ENCODE measurements at places on chromosomes 6 and 20.

DNA sequence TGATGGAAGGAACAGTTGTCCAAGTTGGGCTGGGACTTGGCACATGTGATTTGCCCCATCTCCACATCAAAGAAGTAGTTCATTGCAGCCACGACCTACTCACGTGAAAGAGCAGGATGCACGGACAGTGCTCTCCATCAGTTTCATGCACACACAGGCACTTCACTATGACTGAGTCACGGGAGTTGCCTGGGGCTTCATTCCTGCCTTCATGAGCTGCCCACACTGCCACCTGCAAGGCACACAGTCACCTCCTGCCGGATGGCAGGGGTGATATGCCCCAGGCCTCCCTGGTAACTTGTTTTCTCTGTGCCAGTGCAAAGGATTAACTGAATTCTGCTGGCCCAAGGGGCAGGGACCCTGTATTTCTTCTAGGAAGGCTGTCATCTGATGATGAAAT is 22.8 kb downstream of the CST5 start:
- DNase-seq, result no peak

DNA sequence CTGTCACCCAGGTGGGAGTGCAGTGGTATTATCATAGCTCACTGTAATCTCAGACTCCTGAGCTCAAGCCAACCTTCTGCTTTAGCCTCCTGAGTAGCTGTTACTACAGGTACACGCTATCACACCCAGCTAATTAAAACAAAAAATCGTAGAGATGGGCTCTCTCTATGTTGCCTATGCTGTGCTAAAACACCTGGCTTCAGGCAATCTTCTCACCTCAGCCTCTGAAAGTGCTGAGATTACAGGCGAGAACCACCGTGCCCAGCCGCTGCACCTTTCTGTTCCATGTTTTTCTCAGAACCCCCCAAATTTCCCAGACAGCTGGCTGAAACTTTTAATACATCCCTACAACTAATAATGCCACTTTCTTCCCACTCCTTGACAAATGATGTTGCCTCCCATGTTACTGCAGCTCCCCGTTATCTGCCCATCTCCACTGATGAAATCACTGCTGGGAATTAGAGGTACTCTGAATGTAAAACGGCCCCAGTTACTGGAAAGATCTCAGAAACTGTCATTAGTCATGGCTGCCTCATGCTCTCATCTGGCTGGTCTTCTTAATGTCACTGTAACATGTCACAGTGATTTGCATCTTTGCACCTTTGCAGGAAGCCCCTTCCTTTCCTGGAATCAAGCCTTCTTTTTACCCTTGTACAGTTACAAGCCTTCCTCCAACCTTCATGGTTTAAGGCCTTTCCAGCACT is 697.5 kb downstream of the PRKN start:
- DNase-seq, result no peak

DNA sequence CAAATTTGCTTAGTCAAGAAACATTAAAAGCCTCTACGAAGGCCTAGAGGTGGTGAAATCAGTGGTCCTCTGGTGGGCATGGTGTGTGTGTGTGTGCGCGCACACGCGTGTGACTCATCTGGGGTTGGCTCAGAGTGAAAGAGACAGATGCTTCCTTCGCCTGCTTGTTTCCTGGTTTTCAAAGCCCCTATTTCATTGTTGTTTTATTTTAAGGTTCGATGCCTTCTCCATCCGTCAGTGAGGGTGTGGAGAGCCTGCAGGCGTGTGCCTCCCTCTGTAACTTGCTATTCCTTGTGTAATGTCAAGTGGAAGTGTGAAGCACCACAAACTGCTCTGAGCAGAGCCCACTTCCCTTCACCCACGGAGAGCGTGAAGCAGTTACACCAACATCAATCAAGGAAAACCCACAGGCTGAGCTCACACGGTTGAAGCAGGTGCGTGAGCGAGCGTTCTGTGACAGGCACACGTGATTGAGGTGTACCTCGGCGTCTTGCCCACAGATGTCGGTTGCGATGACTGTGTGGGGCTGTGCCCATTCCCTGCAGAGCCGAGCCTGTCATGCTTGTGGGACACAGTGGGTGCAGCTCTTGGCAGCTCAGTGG is 233.9 kb downstream of the PRL start:
- peak; percentile 0 for DNase-seq

- no peak for DNase-seq
These were observed 46.3 kb downstream of the GNAS start for GRCh38 chr20:58898629-58899408.

- no peak for DNase-seq
These were observed 64.0 kb upstream of the TFB1M start for GRCh38 chr6:155378276-155378675.

GRCh38 chr20:21713901-21714296 is 8.4 kb downstream of the PAX1 start:
- DNase-seq, result no peak

DNA sequence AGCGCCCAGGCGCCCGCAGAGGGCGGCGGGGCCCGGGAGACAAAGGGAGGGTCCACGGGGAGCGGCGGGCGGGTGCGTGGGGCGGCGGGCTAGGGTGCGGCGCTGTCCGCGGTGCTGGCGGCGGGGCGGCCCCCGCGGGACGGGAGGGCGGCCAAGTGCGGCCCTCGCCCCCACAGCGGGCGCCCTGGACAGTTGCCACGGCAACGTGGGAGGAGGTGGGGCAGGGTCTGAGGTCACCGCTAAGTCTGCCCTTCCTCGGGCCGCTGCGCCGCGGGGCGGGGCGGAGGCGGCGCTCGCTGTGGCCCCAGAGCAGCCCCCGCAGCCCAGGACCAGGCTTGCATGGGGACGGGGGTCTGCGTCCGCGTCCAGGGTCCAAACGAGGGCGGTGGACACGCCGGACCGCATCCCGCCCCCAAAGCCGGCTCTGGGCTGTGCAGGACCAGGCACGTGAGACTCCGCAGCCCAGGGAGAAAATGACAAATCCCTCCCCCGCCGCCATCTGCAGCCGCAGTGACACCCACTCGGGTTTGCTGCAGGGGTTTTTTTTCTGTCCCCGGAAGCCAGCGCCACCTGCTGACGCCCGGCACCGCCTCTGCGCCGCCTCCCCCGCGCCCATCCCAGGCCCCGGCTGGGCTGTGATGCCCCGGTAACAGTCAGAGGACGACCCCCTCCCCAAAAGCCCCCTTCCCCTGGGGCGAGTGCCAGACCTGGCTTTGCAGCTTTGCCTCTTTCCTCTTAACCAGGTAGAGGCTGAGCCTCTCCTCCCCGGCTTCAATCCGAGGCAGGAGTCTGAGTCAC is 36.8 kb downstream of the YTHDF1 start:
- DNase-seq, result peak; percentile 50

DNA sequence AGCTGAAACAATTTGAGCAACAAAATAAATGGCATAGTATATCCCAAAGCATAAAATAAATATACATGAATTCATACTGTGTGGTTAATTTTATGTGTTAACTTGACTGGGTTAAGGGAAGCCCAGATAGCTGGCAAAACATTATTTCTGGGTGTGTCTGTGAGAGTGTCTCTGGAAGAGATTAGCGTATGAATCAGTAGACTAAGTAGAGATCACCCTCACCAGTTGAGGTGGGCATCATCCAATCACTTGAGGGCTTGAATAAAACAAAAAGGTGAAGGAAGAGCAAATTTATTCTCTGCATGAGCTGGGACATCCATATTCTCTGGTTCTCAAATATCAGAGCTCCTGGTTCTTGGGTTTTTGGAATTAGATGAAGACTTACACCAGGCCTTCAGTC is 17.9 kb downstream of the SLC22A16 start:
- no peak for DNase-seq

DNA sequence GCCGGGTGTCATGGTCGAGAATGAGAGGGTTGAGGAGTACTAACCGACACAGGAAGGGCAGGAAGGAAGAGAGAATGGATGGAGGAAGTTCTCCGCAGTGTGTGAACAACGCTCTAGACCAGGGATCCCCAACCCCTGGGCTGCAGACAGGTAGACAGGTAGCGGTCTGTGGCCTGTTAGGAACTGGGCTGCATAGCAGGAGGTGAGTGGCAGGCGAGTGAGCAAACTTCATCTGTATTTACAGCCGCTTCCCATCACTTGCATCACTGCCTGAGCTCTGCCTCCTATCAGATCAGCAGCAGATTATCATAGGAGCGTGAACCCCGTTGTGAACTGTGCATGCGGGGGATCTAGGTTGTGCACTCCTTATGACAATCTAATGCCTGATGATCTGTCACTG is 62.0 kb downstream of the SULF2 start:
- no peak for DNase-seq

DNA sequence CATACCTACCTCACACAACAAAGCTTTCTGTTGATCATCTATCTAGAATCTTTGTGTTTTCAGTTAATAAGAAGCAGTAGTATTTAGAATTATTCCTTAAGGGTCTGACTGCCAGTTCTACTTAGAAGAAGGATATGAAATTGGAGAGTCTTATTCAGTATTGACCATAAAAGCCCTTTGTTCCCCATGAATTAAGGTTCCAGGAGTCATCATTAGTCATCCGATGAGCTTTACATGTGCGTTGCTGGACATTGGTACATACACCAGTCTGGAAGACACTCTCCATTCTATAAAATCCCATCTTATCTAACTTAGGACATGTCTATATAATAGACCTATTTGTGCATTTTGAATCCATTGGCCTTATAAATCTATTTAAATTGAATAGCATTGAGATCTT is 34.4 kb upstream of the RNF217 start:
- DNase-seq, result no peak

GRCh38 chr6:145842693-145843546 is 28.3 kb upstream of the FBXO30 start:
- no peak for DNase-seq

GRCh38 chr6:119671105-119671504 is 321.5 kb upstream of the MAN1A1 start:
- no peak for DNase-seq

DNA sequence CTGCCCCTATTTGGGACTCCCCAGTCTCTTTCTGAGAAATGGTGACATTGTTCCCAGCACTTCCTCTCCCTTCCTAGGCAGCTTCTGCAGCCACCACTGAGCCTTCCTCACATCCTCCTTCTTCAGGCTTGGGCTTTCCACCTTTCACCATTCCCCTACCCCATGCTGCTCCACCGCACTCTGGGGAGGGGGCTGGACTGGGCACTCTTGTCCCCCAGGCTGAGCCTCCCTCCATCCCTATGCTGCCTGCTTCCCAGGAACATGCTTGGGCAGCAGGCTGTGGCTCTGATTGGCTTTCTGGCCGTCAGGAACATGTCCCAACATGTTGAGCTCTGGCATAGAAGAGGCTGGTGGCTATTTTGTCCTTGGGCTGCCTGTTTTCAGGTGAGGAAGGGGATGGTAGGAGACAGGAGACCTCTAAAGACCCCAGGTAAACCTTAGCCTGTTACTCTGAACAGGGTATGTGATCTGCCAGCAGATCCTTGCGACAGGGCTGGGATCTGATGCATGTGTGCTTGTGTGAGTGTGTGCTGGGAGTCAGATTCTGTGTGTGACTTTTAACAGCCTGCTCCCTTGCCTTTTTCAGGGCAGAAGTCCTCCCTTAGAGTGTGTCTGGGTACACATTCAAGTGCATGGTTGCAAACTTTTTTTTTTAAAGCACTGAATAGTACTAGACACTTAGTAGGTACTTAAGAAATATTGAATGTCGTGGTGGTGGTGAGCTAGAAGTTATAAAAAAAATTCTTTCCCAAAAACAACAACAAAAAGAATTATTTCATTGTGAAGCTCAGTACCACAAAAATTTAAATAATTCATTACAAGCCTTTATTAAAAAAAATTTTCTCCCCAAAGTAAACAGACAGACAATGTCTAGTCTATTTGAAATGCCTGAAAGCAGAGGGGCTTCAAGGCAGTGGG is 2.1 kb upstream of the CDKN1A start:
- no peak for DNase-seq

DNA sequence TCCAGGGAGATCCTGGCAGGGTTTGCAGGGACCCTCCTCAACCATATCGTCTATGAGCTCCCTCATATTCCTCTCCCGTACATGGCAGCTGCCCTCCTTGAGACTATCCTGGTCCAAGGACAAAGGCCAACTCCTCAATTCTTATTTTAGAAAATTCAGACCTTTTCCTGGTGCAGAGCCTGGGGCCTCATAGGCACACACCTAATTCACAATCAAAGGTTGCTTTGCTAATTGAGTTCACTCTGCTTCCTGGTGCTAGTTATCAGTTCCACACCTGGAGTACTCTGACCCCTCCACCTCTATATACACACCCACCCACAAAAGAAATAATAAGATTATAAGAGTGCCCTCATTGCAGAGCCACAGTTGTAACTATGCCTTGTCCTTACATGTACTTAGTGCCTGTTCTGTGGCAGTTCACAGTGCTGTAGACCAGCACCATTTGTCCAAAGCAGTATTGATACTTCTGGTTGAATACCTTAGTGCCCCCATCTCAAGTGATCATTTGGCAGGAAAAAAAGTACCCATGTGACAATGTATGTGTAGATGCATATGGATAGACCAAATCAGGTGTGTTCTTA is 38.7 kb downstream of the GSS start:
- DNase-seq, result no peak

DNA sequence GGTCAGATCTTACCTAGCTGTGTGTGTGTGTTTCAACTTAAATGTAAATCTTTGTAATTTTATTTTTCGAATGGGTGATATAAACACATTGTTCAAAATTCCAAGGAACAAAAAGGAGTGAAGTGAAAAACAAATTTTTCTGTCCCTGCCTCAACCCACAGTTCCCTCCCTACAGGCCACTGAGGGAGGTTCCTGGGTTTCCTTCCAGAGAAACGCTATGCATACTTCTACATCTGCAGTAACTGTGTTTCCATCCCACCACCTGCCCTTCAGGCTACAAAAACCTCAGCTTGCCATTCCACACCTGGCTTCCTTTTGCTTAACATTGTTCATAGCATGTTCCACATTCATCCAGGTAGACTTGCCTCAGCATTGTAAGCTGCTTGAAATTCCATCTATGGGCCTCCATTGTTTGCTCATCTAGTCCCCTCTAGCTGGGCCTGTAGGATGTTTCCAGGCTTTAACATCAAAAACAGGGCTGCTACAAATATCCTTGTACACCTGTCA is 12.0 kb downstream of the ANGPT4 start:
- DNase-seq, result no peak

GRCh38 chr20:11777387-11778205 is 140.1 kb upstream of the BTBD3 start:
- DNase-seq, result no peak

GRCh38 chr20:63969838-63970713 is at the start of gene ZNF512B:
Gene ZNF512B, minus strand, starts transcription at chr20:63969930. Its CDS starts 1,980 bp downstream, at chr20:63967950.
- DNase-seq, result no peak

DNA sequence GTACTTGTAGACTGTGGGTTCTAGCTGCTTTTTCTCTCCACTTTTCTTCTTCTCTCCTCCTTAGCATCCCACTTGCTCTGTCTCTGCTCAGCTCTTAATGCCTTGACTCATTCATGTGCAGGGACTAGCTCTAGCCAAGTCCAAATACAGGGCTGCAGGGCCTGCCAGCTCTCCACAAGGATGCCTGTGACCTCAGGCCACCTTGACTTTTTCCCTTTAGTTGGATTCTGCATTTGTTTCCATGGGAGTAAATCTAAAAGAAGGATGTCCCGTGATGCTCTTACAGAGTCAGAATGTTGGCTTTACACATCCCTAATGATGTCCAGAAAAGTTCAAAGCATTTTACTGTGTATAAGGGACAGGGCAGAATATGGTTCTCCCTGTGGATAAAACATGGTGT is 101.8 kb upstream of the PREP start:
- no peak for DNase-seq

GRCh38 chr6:97939440-97940168 is 656.6 kb upstream of the MMS22L start:
- DNase-seq, result no peak

GRCh38 chr6:139655783-139656705 is 281.6 kb upstream of the CITED2 start:
- DNase-seq, result no peak
